ENCODE measurements at places on chromosomes 1 and 21.

- no peak for DNase-seq
Measured at GRCh38 chr1:179440971-179441370, 75.2 kb downstream of the AXDND1 start.

GRCh38 chr1:45177452-45177851, 29.0 kb downstream of the ZSWIM5 start:
- no peak for DNase-seq

DNA sequence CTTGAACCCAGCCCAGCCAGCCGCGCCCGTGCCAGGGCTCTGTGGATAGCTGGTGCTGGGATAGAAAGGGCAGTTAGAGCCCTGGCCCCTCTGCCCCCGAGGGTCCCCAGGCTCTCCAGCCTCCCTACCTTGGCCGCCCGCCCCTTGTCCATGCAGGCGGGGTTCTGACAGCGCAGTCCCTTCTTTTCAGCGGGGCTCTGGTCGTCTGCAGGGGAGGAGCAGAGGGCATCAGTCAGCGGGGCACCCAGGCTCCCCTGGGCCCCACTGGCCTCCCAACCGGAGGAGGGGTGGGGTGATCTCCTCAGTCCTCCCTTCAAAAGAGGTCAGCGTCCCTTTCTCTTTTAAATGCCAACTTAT, 4.9 kb upstream of the PLEKHG5 start:
- DNase-seq, result no peak

- peak; percentile 85 for DNase-seq
Measured at GRCh38 chr1:15455522-15455921, 1.0 kb upstream of the CELA2A start.

DNA sequence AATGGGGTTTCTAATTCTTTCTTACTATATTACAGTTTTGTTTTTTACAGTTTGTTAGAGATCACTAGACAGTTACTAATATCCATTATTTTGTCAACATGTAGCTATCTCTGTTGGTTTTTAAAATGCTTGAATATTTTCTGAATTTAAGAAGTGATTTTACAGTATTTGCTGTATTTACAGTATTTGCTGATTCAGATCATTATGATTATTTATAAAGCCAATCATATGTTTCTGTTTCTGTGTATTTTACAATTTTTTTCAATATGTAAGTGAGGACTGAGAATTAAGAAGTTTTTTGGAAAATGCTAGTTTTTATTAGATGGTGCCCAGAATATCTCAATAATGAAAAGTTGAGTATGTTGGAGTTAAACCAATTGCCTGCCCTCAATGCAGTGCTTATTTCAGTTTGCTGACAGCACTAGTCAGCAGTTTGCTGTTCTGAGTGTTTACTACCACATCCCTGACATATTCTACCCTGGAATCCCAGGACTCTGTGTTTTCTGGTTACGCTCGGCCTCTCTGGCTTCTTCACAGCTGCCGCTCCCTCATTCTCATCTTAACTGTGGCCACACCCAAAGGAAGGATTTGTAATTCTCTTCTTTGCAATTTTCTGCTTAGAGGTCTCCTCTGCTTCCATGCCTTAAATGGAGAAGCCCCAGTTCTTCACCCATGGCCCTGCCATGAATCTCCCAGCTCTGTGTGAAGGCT, 68.0 kb upstream of the BACH1 start:
- no peak for DNase-seq

- DNase-seq, result no peak
Measured at GRCh38 chr1:212413902-212414327, 771 bp downstream of the PACC1 start.

- DNase-seq, result no peak
Measured at GRCh38 chr1:29583727-29584126, 347.4 kb downstream of the PTPRU start.

- no peak for DNase-seq
Measured at GRCh38 chr1:47450606-47451005, 12.8 kb downstream of the FOXD2 start.

- DNase-seq, result no peak
Measured at GRCh38 chr1:107138767-107139445, 1.9 kb upstream of the NTNG1 start.
